Left hindlimb (tissue), 1 donor: ENCODE measurements at places on chromosomes 12 and 14.

GRCh38 chr12:91194500-91194899, 11.9 kb upstream of the DCN start:
- no peak for DNase-seq

DNA sequence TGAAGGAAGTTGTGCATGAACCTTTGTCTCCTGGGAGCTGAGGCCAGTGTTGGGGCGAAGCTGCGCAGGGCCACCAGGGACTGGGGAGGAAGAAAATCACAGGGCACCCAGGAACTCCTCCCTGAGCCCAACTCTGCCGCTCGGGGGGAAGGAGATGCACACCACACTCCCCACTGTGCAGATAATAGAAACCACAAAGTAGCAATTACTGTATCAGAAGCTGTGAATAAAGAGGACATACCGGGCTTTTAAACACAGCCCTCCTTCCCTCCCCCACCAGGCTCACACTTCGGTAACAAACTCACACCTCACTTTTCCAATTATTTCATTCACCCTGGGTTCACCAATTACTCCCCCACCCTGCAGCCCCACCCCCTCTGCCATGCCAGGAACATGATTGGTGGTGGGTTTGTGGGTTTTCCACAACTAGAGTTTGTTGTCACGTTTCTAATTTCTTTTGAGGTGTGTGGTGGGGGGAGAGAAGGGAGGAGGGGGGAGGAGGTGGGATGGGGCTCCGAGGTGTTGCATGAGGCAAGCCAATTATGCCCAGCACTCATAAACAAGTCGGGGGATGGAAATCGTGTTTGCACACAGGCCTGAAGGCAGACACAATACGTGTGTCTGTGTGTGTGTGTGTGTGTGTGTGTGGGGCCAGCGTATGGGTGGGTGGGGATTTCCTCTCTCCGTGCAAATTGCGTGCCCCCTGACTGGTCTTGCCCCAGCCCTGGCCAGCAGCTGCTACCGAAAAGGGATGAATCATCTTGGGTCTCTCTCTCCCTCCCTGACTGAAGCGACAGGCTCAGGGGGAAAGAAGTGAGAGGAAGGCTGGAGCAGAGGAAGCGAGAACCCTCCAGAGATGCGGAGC, 103.3 kb downstream of the RBM19 start:
- DNase-seq, result no peak

GRCh38 chr12:84924981-84925380, 12.4 kb upstream of the SLC6A15 start:
- DNase-seq, result no peak

DNA sequence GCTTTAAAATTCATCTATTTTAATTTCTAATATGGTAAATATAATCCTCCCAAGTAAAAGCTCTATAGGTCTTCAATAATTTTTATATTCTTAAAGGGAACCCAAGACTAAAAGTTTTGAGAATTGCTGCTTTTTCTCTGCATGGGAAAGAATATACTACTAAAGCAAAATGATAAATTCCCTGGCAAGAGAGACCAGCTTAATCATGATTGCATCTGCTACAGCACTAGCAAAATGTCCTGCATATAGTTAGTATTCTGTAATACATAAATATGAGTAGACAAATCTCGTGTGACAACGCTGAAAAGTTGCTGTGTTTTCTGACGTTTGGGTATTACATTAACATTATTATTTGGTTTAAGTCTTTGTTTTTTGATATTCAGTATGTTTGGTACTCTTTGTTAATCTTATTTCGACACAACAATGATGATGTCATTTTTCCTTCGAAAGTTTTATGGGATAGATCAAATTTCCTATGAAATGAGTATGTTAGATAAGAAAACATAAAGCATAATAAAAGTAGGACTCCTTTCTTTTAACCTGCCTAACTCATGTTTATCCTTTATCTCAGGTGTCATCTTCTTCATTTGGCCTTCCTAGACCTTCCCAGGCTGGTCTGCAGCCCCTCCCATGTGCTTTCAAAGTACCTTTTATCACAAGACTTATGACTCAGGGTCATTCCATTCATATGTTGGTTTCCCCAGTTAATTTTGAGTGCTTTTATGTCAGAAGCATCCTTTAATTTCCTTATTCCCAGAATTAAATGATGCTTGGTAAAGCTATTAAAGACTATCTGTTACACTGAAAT, 321.9 kb downstream of the RAD51B start:
- DNase-seq, result no peak

DNA sequence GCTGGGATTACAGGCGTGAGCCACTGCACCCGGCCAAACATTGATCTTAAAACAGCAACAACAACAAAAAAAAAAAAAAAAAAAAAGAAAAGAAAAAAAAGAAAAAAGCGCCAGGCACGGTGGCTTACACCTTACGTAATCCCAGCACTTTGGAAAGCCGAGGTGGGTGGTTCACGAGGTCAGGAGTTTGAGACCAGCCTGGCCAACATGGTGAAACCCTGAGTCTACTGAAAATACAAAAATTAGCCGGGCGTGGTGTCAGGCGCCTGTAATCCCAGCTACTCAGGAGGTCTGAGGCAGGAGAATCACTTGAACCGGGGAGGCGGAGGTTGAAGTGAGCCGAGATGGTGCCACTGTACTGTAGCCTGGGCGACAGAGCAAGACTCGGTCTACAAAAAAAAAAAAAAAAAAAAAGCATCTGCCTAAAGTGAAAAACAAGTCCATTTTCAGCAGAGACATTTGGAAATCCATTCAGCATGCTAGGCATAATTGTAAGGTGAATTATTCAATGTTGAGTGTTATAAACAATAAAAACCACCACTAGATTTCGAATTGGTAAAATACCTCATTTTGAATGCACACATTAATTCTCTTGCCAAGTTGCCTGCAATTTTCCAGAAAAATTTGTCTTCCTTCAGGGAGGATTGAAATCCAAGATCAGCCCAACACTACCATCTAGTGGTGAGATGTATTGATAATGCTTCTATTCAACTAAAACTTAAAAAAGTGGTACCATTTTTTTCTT, 8.0 kb upstream of the CERS5 start:
- DNase-seq, result no peak

- DNase-seq, result no peak
Observed at GRCh38 chr12:28175098-28175589, 15.1 kb upstream of the CCDC91 start.

DNA sequence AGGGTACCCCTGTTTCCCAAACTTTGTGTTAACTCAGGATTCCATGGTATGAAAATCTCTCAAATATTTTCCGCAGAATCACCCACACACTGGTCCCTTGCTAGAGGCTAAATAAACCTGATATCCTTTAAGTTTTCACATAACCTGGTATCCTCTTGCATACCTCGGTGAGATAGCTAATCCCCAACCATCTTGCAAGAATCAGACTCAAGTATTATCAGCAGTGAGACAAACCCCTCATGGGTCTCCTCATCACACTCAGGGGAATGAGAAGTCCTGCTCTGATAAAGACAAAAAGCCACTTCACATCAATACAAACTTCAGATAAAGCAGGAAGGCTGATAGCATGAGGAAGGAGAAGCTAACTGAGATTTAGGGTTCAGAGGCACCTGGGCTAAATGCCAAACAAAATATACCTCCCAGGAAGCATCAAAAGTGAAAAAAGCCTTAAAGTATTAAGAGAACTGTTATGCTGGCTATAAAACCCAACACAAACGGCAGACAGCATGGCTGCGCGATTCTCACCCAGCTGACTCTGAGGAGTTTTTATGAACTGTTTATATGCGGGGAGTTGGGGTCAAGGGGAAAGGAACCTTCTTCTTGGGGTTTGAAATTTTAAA, 96.5 kb downstream of the FOXN3 start:
- DNase-seq, result no peak

GRCh38 chr12:93571365-93571924, 1.0 kb upstream of the SOCS2 start:
- peak; percentile 88 for DNase-seq

DNA sequence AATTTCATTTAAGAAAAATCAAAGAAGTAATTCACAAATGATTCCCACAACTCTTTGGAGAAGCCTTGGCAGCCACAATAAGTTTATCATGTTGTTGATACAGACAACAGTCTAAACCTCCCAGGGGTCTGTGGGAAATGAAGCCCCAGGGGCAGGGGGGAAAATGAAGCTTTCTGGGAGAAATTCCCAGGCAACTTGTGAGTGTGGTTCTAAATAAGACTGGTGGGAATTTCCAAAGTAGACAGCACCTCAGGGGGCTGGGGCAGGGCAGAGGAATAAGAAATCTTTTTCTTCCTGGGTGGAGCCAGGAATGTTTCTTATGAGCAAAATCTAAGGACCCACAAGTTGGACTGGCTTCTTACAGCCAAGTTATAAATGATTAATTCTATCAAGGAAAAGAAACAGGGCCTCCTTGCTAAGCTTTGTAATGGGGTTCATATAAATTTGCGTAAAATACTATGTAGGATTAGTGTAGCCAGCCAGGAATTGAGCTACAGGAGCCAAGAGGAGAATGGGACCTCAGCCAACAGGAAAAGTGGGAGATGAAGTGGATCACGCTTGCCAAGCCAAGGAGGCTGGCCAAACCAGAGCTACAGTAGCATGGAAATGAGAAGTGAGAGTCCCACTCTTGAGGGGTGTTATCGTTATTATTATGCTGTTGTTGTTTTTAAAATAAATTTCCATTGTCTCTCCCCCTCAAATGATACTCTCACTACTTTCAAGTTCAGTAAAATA, 182.9 kb upstream of the FAR2 start:
- DNase-seq, result peak; percentile 66

DNA sequence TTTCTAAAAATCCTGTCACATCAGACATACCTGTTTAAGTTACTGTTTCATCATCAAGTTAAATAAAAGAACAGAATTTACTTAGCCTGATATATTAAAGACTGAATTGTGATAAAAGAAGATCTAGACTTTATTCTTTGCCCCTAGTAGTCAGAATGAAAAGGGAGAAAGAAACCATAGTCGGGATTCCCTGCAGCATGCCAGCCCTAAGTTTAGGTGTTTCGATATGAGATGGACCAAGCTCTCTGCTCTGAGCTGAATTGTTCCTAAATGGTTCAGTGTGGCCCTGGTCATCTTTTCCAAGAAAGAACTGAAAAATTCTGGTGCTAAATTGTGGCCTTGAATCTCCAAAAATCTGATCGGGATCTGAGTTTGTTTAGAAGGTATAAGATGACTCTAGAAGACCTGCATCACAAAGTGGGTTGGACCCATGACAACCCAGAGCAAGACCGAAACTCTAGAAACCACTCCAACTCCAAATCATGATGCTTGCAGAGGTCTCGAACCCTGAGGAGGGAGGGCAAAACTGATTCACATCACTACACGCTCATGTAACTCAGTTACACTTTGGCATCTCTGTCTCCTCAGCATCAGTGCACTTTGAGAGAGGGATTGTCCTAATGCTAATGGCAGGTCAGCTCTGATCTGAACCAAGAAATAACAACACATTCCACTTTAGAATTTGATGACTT, 15.7 kb downstream of the PTGER2 start:
- no peak for DNase-seq

DNA sequence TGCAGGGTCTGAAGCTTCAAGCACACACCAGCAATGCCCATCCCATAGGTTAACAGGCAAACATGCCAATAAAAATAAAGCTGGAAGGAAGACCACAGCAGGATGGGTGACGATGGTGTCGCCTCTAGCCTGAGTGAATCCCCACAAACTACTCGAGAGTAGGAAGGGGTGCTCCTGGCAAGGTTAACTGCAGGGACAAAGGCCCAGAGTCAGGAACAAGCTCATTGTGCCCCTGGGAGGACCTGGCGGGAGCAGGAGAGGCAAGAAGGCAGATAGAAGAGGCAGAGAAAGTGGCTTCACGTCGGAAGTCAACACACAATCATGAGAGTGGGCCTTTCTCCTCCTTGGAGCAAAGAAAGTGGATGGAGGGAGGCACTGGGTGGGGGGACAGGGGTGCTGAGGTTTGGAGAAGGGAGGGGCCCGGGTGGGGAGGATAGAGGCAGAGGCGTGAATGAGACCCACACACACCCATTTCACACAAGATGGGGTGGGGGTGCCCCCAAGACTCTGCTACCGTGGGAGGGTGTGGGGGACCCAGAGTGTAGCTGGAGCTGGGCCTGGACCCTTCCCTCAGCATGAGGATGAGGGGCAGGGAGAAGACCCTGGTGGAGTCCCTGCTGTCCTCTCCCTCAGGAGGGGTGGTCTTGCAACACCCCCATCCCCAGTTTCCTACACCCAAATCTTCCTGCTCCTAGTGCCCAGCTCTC, 43.1 kb downstream of the DIO3 start:
- DNase-seq, result no peak

- no peak for DNase-seq
Observed at GRCh38 chr12:38664661-38665269, 240.6 kb downstream of the CPNE8 start.

- no peak for DNase-seq
Observed at GRCh38 chr12:47799357-47799955, 20.2 kb downstream of the HDAC7 start.

DNA sequence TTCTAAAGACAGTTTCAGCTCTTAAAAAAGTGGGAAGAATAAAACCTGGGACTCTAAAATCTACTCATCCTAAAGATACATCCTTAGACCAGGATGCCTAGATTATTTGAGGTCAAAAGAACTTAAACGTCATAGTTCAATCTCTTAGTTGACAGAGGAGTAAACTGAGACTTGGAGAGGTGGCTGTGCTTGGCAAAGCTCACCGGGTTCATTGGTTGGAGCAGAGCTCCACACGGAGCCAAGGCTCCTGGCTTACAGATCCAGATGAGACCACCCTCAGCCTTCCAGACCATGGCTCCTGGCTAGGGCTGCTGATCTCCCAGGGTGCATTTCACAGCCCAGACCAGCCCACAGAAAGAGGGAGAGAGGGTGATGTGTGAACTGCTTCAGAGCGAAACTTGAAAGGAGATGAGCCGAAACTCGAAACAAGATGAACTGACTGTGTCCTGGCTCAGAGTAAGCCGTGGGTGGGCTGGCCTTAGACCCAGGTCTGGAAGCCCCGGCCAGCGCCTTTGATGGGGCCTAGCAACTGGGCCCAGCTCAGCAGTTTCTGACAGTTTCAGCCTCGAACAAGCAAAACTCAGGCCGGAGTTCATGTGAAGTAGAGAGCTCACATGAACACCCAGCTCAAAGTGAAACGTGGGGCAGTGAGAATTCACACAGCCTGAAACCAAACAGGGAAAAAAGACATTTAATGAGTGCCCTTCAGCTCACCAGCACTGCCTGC, 1044.8 kb downstream of the BCL11B start:
- no peak for DNase-seq

DNA sequence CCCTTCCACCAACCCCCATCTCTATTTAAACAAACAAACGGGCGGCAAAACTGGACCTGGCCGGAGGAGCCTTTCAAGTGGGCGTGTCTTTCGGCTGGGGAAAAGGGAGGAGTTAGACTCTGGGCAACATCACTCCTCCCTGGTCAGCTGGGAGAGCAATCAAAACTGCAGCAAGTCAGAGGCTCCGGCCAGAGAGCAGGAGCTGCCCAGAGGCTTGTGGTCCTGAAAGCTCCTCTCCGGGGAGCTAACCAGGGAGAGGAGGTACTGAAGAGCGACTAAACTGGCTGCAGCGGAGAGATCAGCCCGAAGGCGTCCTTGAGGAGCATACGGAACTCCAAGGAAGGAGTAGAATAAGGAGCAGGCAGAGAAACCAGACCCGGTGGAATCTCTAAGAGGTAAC, at the start of gene NEUROD4:
Gene NEUROD4 (plus strand): TSS at position 191 of the 400 bp plus-strand sequence. CDS start 6,466 bp downstream, outside the sequence.
- peak; percentile 76 for DNase-seq

DNA sequence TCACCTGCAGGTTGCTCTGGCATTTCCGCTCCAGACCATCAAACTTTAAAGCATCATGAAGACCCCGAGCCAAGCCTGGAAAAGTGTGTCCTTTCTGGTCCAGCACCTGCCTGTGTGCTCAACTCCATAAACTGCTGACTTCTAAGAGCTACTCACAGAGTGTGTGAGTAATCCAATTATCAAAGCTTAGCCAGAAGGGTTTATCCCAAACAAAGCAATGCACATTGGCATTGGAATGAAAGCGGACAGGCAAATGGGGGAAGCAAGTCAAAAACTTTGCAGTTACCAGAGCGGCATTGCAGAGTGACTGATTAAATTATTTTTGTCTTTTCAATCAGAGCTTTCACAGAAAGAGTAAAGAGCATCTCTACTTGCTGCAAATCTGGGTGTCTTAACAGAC, 1262.4 kb upstream of the SEL1L start:
- no peak for DNase-seq
